IPS DF 6.9 (cell line): ENCODE measurements at places on chromosomes 5 and 9.

- no peak for DNase-seq
These were observed 34.4 kb downstream of the INSYN2B start for GRCh38 chr5:169945831-169946261.

DNA sequence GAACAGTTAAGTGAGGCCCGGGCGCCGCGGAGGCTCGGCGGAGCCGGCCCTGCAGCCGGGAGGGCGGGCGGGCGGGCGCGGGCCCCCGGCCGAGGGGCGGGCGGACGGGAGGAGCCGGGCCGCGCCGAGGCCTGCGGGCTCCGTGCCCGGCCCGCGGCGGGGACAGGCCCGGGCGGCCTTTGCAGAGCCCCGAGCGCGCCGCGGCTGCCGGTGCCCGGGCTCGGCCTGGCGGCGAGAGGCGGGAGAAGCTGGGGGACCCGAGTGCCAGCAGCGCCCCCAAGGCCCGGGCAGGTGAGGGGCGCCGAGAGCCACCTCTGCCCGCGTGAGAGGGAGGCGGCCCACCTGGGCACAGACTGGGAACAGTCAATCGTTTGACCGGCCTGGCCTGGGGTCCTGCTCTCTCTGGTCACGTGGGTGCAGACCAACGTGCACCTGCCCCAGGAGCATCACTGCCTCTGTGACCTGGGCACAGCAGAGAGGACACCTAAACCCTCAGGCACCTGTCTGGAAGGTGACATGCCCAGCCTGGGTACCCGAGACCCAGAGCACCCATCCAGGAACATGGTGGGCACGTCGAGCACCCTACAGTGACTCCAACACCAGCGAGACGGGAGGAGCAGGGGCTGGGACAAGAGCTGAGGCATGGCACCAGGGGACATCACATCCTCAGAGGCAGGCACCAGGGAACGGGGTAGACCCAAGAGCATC is 531 bp downstream of the MVB12B start:
- DNase-seq, result no peak

DNA sequence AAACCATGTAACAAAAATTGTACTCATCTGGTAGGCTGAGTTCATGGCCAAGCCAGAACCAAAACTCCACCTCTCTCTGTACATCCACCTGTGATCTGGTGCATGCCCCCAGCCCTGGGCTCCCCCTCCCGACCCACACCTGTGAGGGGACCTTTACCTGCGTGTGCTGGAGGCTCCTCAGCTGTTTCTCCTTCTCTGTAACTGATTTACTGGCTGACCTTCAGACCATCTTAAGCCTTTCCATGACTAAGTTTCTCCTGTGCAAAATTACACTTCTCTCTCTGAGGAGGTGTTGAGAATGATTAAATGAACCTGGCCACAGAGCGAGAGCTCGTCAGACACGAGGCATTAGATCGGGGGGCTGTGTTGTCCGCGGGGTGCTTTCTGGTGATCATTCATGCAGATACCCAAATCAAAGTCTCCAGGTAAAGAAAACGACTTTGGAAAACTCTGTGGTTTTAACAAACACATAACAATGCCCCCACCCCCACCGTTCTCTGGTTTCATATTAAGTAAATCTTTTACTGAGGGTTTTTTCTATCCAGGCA is 136.4 kb downstream of the SEMA5A start:
- DNase-seq, result no peak

GRCh38 chr5:36111238-36111637 is 40.4 kb downstream of the LMBRD2 start:
- DNase-seq, result no peak

DNA sequence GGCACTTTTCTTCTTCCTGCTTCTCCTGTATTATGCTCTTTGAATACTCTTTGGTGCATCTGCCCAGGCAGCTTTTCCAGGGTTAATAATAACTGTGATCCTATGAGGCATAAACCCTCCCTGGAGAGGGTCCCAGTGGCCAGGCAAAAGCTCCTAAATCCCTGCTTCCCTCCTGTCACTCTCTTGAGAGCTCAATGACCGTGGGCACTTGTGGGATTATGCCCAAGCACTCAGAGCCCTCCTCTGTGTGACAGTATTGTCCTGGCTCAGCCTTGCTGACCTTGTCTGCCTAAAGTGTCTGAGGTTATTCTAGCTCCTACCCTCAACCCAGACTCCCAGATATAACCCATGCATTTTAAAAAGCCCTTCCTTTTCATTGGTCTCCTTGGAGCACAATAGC is 51.9 kb downstream of the GALNT10 start:
- no peak for DNase-seq
